ENCODE measurements at places on chromosomes 16 and 17.

GRCh38 chr17:6325051-6325450 lies 109.9 kb downstream of the AIPL1 start:
- no peak for DNase-seq

- DNase-seq: no peak
These were observed 23.8 kb upstream of the DOC2B start for GRCh38 chr17:205148-205669.

- DNase-seq: no peak
These were observed 70.7 kb downstream of the OMG start for GRCh38 chr17:31226373-31226772.

- DNase-seq: no peak
These were observed 2.3 kb downstream of the CHP2 start for GRCh38 chr16:23757116-23757515.

DNA sequence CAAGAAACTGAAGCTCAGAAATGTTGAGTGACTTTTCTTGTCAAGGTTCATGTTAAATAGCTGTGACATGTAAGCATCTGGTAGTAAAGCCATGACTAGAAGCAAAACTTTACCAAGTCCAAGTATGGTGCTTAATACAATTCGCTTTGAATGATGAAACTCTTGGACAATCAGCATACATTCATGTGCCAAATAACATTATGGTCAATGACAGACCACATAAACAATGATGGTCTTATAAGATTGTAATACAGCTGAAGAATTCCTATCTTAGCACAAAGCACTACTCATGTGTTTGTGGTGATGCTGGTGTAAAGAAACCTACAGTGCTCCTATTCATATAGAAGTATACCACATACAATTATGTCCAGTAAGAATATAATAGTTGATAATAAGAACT lies 97.1 kb upstream of the RPRML start:
- no peak for DNase-seq

- DNase-seq: no peak
These were observed 57.4 kb upstream of the ERN1 start for GRCh38 chr17:64187093-64187895.

- DNase-seq: no peak
These were observed at the start of gene GCGR for GRCh38 chr17:81803728-81804558. Gene GCGR, plus strand, starts transcription at chr17:81804150. Its CDS starts 4,869 bp downstream, at chr17:81809019.

GRCh38 chr16:1791943-1792812 lies 1.3 kb downstream of the IGFALS start:
- no peak for DNase-seq

DNA sequence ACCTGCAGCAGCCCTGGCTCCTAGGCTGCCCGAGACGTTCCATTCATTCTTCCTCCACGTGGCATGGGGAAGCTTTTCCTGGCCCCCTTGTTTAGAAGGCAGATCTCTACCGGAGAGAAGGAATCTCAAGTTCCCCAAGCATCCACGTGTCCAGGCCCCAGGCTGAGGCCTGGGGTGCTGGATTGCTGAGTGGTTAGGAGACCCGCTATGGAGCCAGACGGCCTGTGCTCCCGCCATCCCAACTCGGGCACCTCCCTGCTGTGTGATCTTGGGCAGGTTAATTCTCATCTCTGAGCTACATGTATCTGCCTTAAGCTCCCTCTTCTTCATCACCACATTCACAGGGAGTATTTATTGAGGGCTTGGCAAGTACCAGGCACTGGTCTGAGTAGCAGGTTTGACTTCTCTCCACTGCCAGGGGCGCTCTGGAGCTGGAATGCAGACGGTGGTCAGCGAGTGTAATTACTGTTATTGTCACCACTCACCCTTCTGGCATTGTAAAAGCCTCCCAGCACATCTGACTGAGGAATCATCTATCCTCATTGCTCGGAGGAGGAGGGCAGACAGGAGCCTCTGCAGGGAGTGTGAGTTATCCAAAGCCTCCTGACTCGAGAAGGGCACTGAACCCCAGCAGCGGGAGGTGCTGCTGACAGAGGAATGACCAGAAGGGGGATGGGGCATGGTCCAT lies 1.1 kb upstream of the ADGRG1 start:
- DNase-seq: no peak

GRCh38 chr16:81586417-81586816 lies 141.8 kb downstream of the CMIP start:
- DNase-seq: no peak

Data from SW 1271 (cell line).